ENCODE measurements at places on chromosomes 7 and 10.

- DNase-seq, result no peak
These were observed 101.1 kb upstream of the BMPER start for GRCh38 chr7:33804140-33804660.

GRCh38 chr7:129101746-129102145, 42.8 kb upstream of the TSPAN33 start:
- DNase-seq, result no peak

DNA sequence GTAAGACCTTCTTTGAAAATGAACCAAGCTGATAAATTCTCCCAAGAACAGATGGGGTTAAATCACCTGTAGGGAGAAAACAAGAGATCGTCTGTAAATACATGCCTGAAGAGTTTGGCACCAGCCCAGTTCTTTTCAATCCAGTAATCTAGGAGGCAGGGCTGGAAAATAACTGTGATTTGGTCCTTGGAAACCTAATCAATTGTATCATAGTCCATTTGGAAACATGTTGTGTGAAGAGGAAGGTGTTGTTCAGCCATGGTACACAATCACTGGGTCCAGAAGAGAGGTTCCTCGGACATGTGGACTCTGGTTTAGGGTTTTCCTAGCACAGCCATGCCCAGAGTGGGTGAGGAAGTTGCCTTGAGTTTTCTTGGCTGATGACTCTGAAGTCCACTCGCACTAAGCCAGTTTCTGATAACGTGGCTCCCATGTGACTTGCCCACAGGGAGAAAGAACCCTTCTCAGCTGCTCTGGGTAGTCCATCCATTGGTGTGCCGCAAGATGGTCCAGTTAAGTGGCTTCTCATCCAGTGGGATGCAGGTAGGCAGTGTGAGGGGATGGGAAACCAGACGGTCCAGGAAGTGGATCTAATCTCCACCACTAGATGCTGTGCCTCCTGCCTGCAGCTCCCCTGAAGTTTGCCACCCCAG, 5.1 kb downstream of the BLNK start:
- no peak for DNase-seq

GRCh38 chr7:157238087-157238486, 98.7 kb upstream of the DNAJB6 start:
- DNase-seq, result no peak

- DNase-seq, result no peak
These were observed 1080.1 kb upstream of the SORCS1 start for GRCh38 chr10:108244443-108245228.

- DNase-seq, result no peak
These were observed 47.8 kb downstream of the CXCL12 start for GRCh38 chr10:44337081-44337480.

All from cerebellar nuclear complex (tissue), 1 donor.